Central memory CD8-positive, alpha-beta T cell (primary cell): ENCODE measurements at places on chromosomes 3 and 15.

GRCh38 chr3:48507256-48508061 is 3.5 kb upstream of the SHISA5 start:
- DNase-seq: peak; percentile 62
- peaks cover 2% of the 10 kb centered on the region for H3K36me3 ChIP-seq
- peaks cover 32% of the 10 kb centered on the region for H3K4me1 ChIP-seq
- H3K27me3 ChIP-seq: no peaks in the 10 kb centered on the region
- H3K27ac ChIP-seq: peak overlapping the region; percentile 72
- no peak overlapping the region for H3K4me3 ChIP-seq

DNA sequence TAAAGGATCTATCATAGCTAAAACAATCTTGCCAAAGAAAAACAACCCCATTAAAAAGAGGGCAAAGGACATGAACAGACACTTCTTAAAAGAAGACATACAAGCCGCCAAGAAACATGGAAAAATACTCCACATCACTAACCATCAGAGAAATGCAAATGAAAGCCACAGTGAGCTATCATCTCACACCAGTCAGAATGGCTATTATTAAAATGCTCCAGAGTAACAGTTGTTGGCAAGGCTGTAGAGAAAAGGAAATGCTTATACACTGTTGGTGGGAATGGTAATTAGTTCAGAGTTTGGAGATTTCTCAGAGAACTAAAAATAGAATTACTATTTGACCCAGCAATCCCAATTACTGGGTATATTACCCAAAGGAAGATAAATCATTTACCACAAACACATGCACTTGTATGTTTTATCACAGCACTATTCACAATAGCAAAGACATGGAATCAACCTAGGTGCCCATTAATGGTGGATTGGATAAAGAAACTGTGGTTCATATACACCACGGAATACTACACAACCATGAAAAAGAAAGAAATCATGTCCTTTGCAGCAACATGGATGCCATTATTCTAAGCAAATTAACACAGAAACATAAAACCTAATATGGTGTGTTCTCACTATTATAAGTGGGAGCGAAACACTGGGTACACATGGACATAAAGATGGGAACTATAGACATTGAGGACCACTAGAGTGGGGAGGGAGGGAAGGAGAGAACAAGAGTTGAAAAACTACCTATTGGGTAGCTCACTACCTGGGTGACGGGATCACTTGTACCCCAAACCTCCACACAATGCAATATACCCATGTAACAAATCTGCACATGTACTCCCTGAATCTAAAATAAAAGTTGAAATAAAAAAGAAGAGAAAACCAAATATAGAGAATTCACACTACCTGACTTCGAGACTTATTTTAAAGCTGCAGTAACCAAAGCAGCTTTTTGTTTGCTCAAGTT is 32.6 kb downstream of the ITGA11 start:
- H3K4me3 ChIP-seq: no peak overlapping the region
- H3K36me3 ChIP-seq: peaks cover 1% of the 10 kb centered on the region
- H3K27ac ChIP-seq: no peak overlapping the region
- no peaks in the 10 kb centered on the region for H3K27me3 ChIP-seq
- no peak for DNase-seq

DNA sequence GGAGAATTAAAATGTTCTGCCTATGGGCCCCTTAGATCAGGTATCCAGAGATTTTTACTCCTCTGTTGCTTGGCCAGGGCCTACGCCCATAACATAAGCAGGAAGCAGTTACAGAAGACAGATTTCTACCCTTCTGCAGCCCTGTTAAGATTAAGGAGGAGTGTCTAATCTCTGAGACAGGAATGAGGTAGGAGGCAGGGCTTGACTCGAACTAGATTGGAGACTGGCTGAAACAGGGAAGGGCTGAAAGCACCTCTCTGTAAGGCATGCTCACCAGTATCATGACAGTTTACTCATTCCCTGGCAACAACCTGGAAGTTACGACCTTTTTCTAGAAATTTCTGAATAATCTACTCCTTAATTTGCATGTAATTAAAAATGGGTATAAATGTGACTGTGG is 16.7 kb downstream of the PLA2G4D start:
- no peak overlapping the region for H3K27ac ChIP-seq
- H3K4me1 ChIP-seq: no peaks in the 10 kb centered on the region
- no peak overlapping the region for H3K4me3 ChIP-seq
- peaks cover 15% of the 10 kb centered on the region for H3K27me3 ChIP-seq

DNA sequence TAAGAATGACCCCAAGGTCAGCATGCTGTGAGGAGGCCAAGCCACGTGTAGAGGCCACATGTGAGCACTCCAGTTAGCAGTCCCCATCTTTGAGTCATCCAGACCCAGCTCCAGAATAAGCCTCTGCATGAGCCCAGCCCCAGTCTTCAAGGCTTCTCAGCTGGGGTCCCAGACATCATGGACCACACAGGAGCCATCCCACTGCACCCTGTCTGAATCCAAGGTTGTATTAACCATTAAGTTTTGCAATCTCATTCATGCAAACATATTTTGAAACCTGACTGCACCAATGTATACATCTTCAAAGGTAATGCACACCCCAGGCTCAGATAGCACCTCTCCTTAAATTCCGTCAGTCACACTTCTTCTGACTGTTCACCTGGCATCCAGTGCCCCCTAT is 249.1 kb upstream of the CHRNA7 start:
- no peak overlapping the region for H3K4me3 ChIP-seq
- DNase-seq: no peak
- no peaks in the 10 kb centered on the region for H3K4me1 ChIP-seq
- H3K27ac ChIP-seq: no peak overlapping the region
- H3K36me3 ChIP-seq: no peaks in the 10 kb centered on the region

DNA sequence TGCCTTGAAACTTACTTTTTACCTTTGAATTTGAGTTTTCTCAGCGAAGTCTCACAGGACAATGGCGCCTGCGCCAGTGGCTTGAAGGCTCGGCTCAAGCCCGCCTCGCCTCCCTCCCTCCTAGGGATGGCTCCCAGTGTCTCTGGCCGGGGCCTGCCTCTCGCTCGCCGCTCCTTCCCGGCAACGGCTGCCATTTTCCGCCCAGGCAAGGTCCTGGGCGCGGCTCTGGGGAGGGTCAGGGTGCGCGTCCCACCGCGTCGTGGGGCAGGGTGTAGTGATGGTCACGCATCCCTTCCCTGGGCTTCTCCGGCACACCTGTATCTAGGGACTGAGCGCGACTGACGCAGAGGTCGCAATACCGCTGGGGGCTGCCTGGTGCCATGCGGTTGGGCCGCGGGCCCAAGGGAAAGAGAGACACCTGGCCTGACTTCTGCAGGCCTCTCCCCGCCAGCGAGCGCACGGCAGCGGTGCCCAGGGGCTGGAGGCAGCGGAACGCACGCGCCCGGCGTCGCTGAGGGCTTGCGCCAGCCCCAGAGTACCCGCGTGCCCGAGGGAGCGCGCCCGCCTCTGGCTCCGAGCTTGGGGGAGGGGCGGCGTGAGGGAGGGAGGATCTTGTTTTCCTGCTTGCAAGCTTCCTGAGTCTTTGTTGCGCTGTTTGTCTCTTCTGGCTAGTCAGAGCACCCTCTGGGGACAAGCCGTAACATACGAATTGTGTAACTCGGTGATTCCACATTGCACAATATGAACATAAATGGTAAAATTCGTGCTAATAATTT is 20.7 kb upstream of the FEM1B start:
- DNase-seq: no peak
- H3K36me3 ChIP-seq: peaks cover 2% of the 10 kb centered on the region
- H3K4me1 ChIP-seq: no peaks in the 10 kb centered on the region
- H3K4me3 ChIP-seq: peak overlapping the region; percentile 50

DNA sequence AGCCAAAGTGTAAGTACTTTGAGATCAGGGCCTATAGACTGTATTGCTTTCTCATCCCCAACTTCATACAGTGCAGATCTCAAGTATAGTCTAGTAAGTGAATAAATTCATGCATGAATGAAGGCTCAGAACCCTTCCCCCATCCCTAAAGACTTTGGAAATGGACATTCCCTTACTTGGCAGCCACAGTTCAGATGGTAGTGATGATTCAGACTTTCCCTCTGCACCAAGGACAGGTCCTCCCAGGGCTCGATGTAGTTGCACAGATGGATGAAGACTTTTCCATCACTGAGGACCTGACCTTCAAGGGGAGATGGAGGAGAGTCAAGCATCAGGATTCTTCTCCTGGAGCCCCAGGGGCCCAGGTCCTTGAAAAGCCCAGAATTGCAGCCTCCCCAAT is 4.6 kb downstream of the TIMP4 start:
- no peaks in the 10 kb centered on the region for H3K4me1 ChIP-seq
- no peak overlapping the region for H3K4me3 ChIP-seq
- no peak for DNase-seq
- no peak overlapping the region for H3K27ac ChIP-seq
- H3K36me3 ChIP-seq: no peaks in the 10 kb centered on the region
- peaks cover 41% of the 10 kb centered on the region for H3K27me3 ChIP-seq

DNA sequence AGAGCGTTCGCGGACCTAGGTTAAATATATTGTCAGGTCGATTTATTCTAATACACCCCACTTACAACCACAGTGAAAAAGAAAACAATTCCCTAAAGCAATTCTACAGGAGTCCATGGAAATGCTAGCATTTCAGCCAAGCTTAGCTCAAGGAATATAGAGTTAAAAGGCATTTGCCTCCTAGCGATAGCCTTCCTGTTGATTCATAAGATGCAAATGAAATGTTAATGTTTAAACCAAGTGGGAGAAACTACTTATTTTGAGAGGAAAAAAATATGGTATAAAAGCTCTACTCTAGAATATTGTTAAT is 1.7 kb upstream of the ALCAM start:
- H3K27ac ChIP-seq: no peak overlapping the region
- peaks cover 43% of the 10 kb centered on the region for H3K4me1 ChIP-seq
- H3K27me3 ChIP-seq: no peaks in the 10 kb centered on the region
- H3K36me3 ChIP-seq: peaks cover 22% of the 10 kb centered on the region
- no peak for DNase-seq

- DNase-seq: no peak
- no peak overlapping the region for H3K27ac ChIP-seq
- H3K4me3 ChIP-seq: no peak overlapping the region
- H3K27me3 ChIP-seq: peaks cover 23% of the 10 kb centered on the region
- peaks cover 5% of the 10 kb centered on the region for H3K4me1 ChIP-seq
These were observed 44.9 kb upstream of the SEC13 start for GRCh38 chr3:10365791-10366190.

GRCh38 chr15:32664796-32665195 is 23.3 kb downstream of the SCG5 start:
- DNase-seq: no peak
- H3K27ac ChIP-seq: no peak overlapping the region
- H3K4me3 ChIP-seq: no peak overlapping the region
- H3K27me3 ChIP-seq: no peaks in the 10 kb centered on the region

DNA sequence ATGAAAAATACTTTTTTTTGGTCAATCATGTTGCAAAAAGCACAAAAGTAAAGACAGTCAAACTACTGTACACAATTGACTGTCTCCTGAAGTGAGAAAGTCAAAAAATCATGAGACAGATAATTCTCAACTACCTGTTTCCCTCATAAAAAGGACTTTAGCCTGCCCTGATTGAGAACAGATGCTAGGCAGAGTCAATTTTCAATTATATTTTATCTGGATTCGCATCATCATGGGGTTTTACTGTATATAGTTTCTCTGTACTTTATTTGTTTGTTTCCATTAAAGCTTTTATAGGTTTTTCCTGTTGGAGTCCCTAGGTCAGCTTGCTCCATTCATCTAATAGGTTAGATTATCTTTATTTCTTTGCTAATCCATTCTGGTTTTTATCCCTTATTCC is 53.8 kb downstream of the ECT2 start:
- H3K27me3 ChIP-seq: no peaks in the 10 kb centered on the region
- no peak for DNase-seq
- H3K36me3 ChIP-seq: peaks cover 2% of the 10 kb centered on the region

DNA sequence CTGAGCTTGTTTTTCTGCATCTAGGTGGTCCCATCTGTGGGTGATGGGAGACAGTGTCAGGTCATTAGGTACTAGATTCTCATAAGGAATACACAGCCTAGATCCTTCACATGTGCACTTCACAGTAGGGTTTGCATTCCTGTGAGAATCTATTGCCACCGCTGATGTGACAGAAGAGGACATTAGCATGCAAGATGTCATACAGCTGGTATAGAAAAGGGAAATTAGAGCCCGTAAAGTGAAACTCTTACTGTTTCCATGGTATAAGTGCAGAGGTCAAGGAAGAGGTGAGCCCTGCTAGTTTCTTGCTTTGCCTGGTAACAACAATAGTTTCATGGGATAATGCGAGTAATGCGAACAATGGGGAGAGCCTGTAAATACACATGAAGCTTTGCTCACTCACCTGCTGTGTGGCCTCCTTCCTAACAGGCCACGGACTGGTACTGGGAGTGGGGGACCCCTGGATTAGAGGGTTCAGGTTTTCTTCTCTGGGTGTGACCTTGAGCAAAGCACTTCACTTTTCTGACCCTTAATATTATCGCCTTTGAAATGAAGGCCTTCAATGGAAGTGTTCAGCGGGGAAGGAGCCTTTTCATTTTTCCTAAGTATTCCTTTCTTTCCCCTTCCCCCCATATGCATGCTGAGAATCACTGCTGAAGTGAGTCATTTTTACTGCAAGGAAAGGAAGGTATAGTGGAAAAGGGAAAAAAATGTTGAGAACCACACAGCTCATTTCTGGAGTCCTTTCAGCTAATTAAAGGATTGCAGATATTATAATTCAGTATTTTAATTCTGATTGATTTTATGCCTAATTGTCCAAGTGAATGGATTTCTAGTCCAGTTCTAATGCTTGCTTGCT is 286.4 kb downstream of the UBE2E2 start:
- DNase-seq: no peak
- no peaks in the 10 kb centered on the region for H3K27me3 ChIP-seq
